Neural progenitor cell (in vitro differentiated cells): ENCODE measurements at places on chromosomes 3 and 15.

DNA sequence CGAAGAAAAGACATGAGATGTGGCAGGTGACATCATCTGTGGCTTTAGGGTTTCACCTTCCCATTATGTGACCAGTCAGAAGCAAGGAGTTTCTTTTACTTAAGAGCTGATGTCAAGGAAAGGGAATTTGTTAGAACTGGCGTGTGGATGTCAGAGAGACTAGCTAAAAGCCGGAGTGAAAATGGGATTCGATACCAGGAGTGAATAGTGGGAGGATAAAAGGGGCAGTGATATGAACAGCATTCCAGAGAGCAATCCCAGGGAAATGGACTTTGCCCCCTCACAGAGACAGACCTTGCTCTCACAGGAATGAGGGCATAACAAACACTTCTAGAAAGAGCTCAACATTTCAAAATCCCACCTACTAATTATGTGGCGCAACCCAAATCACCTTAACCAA lies 5.9 kb upstream of the FMN1 start:
- no peak for DNase-seq
- H3K27ac ChIP-seq, result no peak overlapping the region
- H3K36me3 ChIP-seq, result no peaks in the 10 kb centered on the region
- peaks cover 28% of the 10 kb centered on the region for H3K4me1 ChIP-seq
- no peaks in the 10 kb centered on the region for H3K27me3 ChIP-seq

DNA sequence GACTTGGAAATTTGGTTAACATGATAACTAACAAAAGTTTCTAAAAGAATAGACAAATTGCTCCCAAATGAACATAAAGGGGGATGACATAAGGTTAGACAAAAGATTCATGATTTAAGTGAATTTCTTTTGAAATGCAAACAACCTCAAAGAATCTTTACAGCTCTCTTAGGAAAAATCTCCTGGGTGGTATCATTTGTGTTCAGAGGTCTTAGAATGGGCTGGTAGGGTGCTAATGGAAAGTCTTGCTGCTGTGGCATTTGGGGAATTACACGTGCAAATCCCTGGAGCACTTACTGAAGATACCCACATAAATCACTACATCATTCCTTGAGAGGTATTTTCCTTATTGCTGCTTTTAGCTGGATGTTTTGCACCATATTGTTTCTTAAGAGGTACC lies 14.4 kb upstream of the ROBO2 start:
- peaks cover 39% of the 10 kb centered on the region for H3K4me1 ChIP-seq
- H3K36me3 ChIP-seq, result no peaks in the 10 kb centered on the region
- DNase-seq, result peak; percentile 39
- H3K27ac ChIP-seq, result peak overlapping the region; percentile 17

DNA sequence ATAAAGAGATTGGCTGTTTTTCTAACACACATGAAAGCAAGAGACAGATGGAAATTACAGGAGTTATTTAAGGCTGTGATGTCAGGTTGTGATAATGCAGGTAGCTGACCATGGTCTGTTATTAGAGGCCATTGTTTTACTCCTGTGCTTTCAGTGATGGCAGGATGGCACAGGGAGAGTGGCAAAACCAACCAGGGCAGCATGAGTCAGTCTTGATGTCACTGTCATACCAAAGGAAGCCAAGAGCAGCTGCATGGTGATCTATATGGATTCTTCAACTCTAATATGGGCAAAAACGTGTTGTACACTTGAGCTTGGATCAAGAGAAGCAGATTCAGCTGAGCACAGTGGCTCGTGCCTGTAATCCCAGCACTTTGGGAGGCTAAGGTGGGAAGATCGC lies 91.8 kb upstream of the LMOD3 start:
- no peak overlapping the region for H3K27ac ChIP-seq
- no peaks in the 10 kb centered on the region for H3K4me1 ChIP-seq
- no peak for DNase-seq
- no peaks in the 10 kb centered on the region for H3K36me3 ChIP-seq

DNA sequence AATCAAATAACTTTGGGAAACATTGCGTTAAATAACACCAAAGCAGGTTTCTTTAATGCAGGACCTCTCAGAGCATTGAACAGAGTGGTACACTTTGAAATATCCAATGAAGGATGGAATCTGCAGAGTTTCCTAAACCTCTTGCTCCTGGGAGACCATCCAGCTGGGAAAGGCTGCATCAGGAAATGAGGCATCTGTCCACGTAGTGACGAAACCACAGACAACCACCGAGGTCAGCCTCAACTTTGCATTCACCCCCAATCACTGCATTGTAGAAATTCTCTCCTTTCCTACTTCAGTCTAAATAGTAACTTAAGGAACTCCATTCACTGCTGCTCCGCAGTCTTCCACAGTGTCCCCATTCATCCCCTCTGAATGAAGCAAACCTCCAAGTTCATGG lies 41.5 kb upstream of the CDV3 start:
- no peak overlapping the region for H3K27ac ChIP-seq
- no peaks in the 10 kb centered on the region for H3K4me1 ChIP-seq
- H3K27me3 ChIP-seq, result no peaks in the 10 kb centered on the region
- no peak for DNase-seq
- no peak overlapping the region for H3K4me3 ChIP-seq
